Naive thymus-derived CD8-positive, alpha-beta T cell (primary cell): ENCODE measurements at places on chromosomes 5 and 9. TPM values are rescaled to one million over a fixed set of nuclear protein-coding genes. Genes with fewer than 3 reads are reported as not detected.

PCDHA9 gene
- not detected for total RNA-seq

ISOC1 gene
- 11.8 TPM for total RNA-seq

KIF12 gene
- total RNA-seq, result not detected

- no peaks in the 10 kb centered on the region for H3K4me1 ChIP-seq
- no peaks in the 10 kb centered on the region for H3K27me3 ChIP-seq
- H3K36me3 ChIP-seq, result no peaks in the 10 kb centered on the region
- H3K4me3 ChIP-seq, result no peak overlapping the region
- no peak for DNase-seq
Measured at GRCh38 chr9:82332018-82332773, 343.6 kb downstream of the SPATA31D1 start.

GRCh38 chr9:137311986-137312851 is 10.1 kb upstream of the NRARP start:
- H3K36me3 ChIP-seq, result no peaks in the 10 kb centered on the region
- H3K27ac ChIP-seq, result no peak overlapping the region
- no peak for DNase-seq
- no peak overlapping the region for H3K4me3 ChIP-seq

GRCh38 chr5:79109527-79110492 is 1.8 kb upstream of the BHMT start:
- peaks cover 5% of the 10 kb centered on the region for H3K4me1 ChIP-seq
- H3K27me3 ChIP-seq, result peaks cover 24% of the 10 kb centered on the region
- H3K27ac ChIP-seq, result peak overlapping the region; percentile 26
- DNase-seq, result no peak
- no peaks in the 10 kb centered on the region for H3K36me3 ChIP-seq
- H3K4me3 ChIP-seq, result no peak overlapping the region

DNA sequence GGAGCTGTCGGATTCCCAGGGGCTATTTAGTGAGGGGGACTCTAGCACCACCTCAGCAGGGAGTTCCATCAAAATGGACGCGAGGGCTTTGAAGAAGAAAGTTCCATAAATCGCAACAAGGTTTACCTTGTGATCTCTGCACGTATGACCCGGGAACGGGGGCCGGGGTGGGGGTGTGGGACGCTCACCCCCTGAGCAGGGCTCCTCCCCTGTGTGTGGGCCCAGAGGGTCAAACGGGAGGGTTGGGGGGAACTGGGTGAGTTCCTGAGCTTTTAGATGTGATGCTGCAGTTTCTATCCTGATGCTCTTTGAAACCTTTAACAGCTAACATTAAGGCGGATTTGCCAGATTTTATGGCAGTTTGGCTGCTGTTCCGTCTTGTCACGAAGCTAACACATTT is 18.9 kb upstream of the LRRC14B start:
- no peak overlapping the region for H3K4me3 ChIP-seq
- H3K4me1 ChIP-seq, result no peaks in the 10 kb centered on the region
- no peak overlapping the region for H3K27ac ChIP-seq
- DNase-seq, result no peak

GRCh38 chr5:73908395-73908794 is 282.4 kb downstream of the ARHGEF28 start:
- H3K27ac ChIP-seq, result no peak overlapping the region
- no peak overlapping the region for H3K4me3 ChIP-seq
- DNase-seq, result no peak
- no peaks in the 10 kb centered on the region for H3K4me1 ChIP-seq
